Foreskin fibroblast (primary cell): ENCODE measurements at places on chromosomes 3 and 15.

DNA sequence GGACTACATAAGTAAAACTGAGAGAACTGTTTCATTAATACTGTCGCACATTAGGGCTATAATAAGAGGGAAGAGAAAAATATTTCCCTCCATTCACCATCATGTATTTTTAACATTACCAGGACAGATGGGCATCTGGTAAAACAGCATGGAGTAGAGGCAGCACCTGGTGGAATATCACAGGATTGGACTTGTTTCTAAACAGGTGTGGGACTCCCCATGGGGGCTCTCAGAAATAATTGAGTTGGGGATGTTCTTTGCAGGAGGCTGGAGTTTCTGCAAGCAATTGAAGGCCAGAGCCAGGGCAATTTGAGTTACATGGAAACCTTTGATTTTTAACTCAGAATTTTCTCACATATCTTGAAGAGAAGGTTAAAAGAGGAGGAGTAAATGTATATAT lies 8.4 kb upstream of the MINDY2 start:
- no peak for DNase-seq

DNA sequence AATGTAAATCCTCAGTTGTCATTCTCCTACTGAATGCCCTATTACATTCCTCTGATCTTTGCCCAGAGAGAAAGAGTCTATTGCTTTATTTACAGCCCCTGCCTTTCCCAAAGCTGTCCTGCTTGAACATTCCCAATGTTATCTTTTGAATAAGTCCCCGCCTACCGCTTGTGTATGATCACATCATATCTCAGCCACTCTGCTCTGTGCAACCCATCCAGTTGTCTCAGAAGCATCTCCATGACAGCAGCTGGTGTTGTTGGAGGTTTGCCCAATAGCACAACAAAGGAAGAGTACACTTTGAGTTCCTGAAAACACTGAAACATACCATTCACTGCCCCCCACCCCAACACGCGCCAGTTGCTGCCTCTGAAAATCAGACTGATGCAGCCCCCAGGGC lies 22.0 kb upstream of the FAM3D start:
- DNase-seq: no peak

DNA sequence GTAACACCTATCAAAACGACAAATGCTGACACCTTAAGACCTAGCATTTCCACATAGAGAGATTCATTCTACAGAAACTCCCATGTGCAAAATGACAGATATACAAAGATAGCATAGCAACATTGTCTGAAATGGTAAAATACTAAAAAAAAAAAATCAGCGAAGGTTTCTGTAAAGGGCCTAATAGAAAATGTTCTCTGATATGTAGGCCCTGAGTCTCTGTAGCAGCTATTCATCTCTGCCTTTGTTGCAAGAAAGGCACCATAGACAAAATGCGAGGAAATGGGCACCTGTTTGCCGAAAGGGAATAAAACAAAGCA lies 631 bp upstream of the MFGE8 start:
- no peak for DNase-seq

- DNase-seq: no peak
Measured at GRCh38 chr3:50572801-50573371, 3.6 kb downstream of the HEMK1 start.

GRCh38 chr15:60718661-60719069 lies 239.7 kb upstream of the ICE2 start:
- DNase-seq: no peak

GRCh38 chr15:36334059-36334458 lies 245.4 kb upstream of the CDIN1 start:
- DNase-seq: peak; percentile 36

DNA sequence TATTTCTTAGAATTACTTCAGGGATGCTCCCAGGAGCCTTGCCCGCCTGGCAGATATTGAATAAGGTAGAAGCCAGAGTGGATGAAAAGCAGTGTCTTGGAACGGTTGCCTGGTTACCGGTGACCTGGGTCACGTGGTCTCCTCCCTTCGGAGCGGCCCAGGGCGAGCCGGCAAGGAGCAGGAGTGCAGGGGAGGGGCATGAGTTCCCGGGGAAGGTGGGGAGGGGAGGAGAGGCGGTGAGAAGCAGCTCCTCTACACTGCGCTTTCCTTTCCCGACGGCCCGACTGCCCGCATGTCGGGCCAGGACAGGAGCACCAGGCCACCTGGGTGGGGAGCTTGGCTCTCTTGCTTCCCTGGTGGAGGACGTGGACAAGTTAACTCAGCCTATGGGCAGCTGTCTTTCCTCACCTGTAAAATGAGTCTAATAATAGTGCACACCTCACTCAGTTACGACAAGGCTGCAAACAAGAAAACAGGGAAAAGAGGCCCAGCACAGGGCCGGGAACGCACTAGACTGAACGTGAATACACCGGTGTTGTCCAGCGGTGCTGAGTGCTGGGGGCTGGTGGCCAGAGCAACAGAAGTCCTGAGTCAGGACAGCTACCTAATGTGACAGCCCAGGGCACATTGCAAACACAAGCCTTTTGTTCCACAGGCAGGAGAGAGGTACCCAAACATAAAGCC lies 198.3 kb downstream of the ADAMTS9 start:
- no peak for DNase-seq

DNA sequence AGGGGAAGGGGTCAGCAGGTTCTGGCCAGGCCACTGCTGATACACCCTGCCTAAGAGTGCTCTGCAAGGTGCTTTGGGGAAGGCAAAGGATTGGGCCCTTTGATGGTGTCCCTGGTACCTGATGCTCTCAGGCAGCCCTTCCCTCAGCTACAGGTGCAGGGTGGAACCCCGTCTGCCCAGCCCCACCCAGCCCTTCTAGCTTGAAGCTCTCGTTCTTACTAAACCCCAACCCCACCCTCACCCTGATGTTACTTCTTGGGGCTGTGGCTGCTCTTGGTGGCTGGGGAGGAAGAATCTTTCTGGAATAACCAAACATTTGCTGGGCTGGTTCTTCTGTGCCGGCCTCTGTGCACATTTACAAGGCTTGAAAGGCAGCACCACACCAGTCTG lies 6.4 kb downstream of the GNAI2 start:
- no peak for DNase-seq
